ENCODE measurements at places on chromosomes 11 and 22.

DNA sequence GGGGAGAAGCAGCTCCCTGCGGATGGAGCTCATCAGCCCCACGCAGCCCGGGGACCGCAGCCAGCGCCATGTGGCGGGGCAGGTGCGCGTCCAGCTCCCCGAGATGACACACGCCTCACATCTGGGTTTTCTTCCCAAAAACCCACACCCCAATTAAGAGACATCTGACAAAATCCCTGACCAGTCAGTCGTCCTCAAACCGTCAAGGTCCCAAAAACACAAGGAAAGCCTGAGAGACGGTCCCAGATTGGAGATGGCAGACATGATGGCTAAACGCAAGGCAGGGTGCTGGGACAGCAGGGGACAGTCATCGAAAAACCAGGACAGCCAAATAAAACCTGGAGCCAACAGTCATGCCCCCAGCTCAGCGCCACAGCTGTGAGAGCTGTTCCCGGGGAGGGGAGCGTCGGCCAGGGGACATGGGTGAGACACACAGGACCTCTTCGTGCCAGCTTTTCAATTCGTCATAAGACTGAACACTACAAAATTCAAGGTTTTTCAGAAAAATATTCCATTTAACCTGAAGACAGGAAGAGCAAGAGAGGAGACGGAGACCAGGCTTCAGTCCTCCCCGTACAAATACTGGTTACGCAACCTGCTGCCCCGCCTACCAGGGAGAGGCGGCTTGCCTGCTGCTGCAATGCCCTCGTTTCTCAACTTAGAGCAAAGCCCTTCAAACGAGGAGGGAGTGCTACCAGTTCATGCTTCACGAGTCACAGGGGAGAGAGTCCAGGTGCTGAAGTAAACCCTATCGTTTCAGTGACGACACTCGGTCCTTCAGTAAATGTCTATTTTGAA lies 10.5 kb downstream of the TOLLIP start:
- DNase-seq = no peak

DNA sequence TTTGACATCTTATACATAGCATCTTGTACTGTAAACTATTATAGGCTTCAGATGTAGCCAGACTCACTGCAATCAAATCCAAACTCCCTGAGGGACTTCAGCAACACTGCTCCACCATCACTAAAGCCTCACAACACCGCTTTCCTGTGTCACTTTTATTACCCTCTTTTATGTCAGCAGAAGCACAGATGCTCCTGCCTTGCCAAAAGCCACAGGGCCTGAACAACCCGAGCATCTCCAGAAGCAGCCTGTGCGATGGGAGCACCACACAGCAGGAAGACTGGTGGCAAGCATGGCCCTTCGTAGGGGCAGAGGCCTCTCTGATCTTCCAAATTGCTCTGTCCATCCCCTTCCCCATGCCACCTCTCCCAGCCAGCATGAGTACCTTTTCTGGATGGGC lies 22.9 kb downstream of the TMEM123 start:
- DNase-seq = no peak

DNA sequence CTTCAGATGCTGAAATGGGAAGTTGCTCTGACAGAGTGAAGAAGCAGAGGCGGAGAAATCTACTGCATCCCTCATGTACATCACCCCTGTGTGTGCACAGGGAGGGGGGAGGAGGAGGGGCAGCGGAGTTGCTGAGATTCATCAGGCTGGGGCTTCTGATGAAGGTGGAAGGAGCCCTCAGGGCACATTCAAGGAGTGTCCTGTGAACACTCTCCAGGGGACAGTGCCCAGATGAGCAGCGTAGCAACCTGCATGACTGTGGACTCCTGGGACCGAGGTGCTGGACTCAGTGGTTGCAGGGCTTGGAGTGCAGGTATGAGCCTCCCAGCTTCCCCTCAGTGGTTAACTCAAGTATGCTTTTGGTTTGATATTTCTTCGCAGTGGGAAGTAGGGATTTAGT lies 257.8 kb upstream of the B3GAT1 start:
- DNase-seq = no peak

DNA sequence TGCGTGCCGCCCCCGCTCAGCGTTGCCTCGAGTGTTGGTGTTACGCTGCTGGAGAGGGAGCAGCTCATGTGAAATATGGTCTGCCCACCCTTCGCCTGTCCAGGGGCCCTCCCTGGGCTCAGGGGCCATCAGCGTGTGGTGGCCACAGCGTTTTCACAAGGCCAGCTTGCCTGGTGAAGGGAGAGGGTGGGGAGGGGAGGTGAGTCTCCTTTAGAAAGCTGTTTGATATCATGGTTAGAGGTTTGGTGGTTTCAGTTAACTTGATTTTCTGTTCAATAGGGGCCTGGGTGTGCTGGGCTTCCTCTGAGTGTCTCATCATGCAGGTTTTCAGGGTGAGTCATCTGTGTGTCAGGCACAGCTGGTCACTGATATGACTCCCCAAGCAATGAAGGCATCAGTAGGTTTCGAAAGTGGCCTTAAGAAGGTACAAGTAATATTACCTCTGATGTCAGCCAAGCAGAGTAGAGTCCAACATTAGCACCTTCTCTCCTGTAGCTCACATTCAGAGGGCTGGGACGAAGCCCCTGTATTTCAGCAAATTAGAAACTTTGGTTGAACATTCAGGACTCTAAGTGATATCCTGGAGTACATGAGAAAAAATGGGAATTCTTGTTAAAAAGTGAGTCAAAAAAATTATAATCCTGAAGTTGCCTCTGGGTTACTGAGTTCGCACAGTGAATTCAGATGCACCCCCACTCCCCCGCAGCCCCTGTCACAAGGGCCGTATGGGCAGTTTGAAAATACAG lies 172.5 kb downstream of the TBC1D22A start:
- DNase-seq = no peak

GRCh38 chr11:10813945-10814344 lies 5.2 kb upstream of the EIF4G2 start:
- no peak for DNase-seq

DNA sequence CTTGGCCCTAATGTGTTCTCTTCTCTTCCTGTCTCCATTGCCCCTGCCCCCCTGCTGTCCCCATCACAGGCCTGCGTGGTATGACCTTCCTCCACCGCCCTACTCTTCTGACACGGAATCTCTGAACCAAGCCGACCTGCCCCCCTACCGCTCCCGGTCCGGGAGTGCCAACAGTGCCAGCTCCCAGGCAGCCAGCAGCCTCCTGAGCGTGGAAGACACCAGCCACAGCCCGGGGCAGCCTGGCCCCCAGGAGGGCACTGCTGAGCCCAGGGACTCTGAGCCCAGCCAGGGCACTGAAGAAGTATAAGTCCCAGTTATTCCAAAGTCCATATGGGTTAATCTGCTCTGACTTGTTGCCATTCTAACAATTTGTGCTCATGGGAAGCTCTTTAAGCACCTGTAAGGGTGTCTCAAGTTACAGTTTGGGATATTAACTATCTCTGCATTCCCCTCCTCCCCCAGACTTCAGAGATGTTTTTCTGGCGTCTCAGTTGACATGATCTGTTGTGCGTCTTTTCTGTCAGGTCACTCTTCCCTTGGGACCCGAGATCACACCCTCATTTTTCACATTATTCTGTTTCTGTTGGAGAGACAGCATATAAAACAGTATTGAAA lies 60.0 kb downstream of the COMMD9 start:
- no peak for DNase-seq

DNA sequence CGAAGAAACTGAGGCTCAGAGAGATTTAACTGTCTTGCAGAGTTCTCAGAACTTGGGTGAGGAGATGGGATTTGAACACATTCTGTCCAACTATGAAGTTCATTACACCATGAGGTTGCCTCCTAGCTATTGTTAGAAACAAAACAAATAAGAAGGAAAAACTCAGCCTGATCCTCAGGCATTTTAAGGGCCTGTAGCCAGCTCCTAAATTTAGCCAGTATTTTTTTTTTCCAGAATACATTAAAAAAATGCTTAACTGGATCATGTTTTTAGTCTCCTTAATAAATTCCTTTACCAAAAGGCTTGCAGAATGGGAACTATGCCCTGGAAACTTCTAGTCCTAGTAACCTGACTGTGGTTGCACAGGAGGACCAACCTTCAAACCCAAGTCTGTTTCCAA lies 212.0 kb downstream of the CSNK2A3 start:
- DNase-seq = no peak

- DNase-seq = peak; percentile 58
These were observed 450 bp downstream of the ZBTB44 start for GRCh38 chr11:130314184-130314749.

- no peak for DNase-seq
These were observed 47.7 kb downstream of the COMMD9 start for GRCh38 chr11:36241497-36241896.

DNA sequence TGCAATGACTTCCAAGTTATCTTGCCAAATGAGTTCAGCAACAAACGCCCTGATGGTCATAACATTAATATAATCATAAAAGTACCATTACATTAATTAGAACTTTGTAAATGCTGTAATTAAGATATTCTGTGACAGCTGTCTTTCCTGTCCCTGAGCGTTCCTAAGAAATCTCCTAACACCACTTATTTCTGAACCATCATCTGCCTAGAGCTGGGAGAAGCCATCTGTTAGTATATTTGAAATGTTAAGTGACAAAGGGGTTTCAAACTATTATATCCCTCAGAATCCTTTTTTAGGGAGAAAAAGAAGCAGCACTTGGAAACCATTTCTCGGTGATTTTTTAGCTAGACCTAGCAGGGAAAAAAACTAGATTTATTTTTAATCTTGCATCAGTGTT lies 657.5 kb downstream of the FAM181B start:
- no peak for DNase-seq

- peak; percentile 50 for DNase-seq
These were observed 29.6 kb downstream of the TRIM29 start for GRCh38 chr11:120108154-120108784.

GRCh38 chr11:107731941-107732688 lies 20.3 kb upstream of the SLN start:
- DNase-seq = no peak

- DNase-seq = peak; percentile 45
These were observed at the start of gene C11orf97 for GRCh38 chr11:94511932-94512781. Gene C11orf97 (plus strand): TSS chr11:94512461. CDS start chr11:94512529, 68 bp downstream.

DNA sequence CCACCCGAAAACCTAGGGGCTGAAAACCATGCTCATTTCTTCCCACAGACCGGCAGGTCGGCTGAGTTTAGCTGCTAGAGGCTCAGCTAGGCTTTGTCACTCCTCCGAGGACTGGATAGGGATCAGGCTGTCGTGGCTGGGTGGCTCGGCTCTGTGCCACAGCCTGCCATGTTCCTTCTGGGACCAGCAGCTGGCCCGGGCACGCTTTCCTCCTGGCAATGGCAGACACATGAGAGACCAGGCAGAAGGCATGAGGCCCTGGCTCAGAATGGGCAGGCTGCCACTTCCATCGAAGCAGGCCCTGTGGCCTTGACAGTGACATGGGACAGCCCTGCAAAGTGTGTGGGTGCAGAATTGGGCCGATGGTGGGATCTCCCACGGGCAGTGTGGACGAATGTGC lies 20.9 kb downstream of the PARVG start:
- no peak for DNase-seq

DNA sequence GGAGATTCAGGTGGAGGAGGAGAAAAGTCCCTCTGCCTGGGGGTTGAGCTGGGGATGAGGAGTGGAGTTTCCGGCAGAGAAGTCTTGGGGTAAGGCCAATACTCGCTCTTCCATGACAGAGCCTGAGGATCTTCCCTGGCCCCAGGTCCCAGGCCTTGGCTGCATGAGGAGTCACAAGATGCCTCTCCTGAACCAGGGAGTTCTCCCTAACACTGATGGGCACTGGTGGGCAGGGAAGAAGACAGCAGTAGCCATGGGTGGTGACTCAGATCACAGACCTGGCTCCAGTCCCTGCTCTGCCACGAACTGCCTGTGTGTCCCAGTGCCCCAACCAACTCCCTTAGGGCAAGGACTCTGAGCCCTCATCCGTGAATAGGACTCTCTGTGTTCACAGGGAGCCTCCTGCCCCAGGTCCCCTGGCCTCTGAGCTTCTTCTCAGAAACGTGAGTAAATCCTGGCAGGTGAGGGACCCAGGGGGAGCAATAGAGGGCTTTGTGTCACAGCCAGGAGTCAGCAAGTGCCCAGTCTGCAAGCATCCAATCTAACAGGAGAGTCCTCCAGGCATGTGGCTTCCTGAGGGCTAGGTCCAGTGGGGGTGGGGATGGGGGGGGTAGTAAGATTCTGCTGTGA lies 45.5 kb upstream of the FTH1 start:
- no peak for DNase-seq

GRCh38 chr11:107385361-107385981 lies 72.2 kb downstream of the CWF19L2 start:
- no peak for DNase-seq

DNA sequence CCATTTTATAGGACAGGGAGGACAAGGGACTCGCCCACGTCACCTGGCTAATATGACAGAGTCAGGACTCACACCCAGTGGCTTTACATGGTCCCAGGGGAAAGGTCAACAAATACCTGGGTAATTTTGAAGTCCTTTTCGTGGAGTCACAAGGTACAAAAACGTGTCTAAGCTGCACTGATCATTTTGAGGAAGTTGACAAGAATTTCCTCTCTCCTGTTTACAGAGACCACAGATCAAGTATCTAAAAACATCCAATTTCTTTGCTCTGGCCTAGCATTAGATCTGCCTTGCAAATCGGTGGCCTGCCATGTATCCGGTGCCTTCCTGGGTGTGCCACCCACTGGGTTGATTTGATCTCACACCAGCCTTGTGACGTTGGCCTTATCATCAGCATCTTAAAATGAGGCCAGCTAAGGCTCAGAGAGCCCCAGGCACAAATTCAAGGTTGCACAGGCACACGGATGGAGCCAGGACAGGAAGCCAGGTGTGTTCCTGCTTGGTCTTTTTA lies 17.6 kb downstream of the GDPD5 start:
- peak; percentile 52 for DNase-seq

DNA sequence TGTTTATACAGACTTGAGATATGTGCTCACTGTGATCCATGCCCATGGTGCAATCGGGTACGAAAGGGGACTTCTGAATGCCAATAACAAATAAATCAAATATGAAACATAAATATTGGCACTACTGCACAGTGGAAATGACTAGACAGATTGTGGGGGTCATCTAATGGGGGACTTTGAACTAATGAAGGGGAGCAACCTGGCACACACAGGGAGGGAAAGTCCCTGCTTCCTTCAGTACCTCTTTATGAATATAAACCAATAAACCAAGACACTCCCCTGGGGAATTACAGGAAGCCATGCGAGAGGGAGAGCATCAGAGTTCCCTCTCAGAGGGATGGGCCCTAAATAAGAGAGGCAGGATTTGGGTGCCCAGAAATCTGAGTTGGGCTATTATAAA lies 21.1 kb downstream of the MIF start:
- DNase-seq = no peak

GRCh38 chr11:110453684-110454354 lies 24.1 kb downstream of the FDX1 start:
- DNase-seq = no peak
